ENCODE measurements at places on chromosomes 5 and 9.

DNA sequence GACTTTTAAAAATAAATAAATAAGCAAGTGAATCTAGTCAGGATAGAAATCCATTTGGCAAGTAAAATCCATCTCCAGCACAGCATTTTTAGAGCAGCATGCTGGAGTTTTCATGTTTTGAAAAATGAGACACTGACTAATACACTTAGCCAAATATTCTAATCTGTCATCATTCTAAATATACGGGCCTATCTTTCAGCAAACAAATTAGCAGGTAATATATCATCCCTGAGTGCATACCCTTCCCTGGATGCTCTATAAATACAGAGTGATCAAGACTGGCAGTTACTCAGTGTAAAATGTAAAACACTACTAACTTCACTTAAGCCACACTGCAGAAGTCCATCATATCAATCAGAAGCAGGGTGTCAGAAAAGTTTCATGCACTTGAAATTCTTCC, 58.4 kb downstream of the MLLT3 start:
- DNase-seq: no peak

DNA sequence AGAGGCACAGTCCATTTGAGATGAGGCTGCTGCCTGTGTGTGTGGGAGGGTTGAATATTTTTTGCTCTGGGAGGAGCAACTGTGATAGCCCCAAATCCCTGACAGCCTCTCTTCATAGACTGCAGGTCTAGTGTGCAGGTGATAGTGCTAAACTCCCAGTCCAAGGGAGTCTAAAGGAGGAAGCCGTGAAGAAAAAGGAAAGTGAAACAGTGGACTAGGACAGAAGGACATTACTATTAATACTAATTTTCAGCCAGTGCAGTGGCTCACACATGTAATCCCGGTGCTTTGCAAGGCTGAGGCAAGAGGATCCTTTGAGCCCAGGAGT, 295.0 kb downstream of the PDE4D start:
- no peak for DNase-seq

DNA sequence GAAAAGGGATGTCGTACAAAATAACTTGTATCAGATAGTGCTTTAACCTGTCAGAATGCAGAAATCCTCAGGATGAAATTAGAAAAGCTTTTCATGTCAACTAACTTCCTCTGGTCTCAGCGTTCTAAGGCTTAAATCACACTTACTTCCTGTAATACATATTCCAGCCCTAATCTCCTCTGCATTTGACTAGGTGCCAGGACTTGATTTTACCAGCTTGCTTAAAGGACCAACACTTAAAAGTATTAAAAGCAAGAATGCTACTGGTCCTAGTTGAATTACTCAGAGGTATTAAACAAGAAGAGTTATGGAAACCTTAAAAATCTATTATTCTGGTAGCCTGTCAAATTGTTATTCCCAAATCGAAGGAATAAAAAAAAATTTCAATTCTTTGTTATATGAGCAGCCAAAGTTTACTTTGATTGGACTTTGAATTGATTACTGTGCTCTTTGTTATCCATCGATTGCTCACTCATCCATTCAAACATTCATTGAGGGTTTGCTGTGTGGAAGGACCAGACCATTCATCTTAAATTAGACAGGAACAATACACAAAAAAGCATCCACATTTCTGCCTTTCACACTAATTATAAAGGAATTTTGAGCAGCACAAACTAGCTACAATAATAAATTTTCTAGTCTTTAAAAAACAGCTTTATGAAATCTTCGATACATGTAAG, 108.7 kb downstream of the MUSK start:
- DNase-seq: no peak

DNA sequence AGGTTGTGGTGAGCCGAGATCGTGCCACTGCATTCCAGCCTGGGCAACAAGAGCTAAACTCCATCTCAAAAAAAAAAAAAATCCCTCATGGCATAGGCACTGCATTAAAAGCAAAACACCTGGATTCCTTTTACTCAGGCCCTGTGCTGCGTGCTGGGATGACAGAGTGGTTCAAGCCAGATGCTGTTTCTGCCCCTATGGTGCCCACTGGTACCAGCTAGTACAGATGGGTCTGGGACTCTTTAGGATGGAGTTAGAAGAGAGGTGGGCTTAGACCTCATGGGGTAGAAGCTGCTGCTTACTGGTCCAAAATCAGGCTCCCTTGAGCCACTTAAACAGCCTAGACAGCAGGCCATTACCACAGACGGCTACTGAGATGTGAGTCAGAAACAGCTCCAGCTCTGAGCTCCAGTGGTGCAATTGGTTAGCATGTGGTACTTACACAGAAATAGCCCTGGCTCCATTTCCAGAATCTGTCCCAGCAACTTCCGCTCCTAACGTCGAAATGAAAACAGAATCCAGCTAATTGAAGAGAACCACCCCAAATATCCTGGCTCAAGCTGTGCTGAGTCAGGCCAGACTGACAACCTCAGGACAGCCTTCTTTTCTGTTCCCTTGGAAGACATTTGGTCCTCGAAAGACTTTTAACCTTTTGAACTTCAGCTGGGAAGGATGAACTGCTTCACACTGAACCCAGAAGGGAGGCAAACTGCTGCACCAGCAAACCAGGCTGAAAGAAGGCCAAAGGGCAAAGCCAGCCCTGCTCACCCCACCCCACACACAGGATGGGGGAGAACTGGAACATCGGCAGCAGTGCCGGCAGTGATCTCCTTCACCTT, 15.5 kb downstream of the C5orf15 start:
- peak; percentile 82 for DNase-seq

DNA sequence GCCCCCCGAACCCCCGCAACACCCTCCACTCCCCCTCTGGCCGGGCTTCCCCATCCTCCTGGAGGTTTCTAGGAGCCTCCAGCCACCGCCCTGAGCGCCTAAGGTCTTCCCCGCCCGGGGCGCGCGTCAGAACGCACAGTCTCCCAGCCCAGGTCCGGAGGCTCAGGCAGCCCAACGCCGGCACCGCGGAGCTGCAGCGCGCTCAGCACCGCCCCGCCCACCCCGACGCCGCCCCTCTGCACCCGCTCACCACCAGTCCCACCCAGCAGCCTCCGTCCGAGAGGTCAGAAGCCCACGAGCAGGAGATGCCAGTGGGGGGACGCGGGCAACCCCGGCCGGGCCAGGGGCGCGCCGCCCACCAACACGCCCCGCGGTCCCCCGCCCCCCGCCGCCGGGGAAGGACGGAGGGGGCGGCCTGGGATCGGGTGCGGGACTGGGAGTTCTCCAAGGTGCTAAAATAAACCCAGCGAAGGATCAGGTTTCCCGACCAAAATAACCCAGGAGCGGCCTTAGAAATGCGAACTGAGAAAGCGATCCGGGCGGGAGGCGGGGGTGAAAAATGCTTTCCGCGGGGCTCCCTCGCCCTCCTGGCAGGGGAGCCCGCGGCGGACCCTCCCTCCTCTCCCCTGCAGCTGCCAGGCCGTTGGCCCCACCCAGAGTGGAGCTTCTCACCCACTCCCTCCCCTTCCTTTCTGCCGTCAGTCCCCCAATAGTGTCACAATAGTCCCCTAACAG, 6.5 kb upstream of the FAM78A start:
- DNase-seq: peak; percentile 55

- no peak for DNase-seq
Measured at GRCh38 chr5:59832577-59833301, 60.8 kb downstream of the PDE4D start.

DNA sequence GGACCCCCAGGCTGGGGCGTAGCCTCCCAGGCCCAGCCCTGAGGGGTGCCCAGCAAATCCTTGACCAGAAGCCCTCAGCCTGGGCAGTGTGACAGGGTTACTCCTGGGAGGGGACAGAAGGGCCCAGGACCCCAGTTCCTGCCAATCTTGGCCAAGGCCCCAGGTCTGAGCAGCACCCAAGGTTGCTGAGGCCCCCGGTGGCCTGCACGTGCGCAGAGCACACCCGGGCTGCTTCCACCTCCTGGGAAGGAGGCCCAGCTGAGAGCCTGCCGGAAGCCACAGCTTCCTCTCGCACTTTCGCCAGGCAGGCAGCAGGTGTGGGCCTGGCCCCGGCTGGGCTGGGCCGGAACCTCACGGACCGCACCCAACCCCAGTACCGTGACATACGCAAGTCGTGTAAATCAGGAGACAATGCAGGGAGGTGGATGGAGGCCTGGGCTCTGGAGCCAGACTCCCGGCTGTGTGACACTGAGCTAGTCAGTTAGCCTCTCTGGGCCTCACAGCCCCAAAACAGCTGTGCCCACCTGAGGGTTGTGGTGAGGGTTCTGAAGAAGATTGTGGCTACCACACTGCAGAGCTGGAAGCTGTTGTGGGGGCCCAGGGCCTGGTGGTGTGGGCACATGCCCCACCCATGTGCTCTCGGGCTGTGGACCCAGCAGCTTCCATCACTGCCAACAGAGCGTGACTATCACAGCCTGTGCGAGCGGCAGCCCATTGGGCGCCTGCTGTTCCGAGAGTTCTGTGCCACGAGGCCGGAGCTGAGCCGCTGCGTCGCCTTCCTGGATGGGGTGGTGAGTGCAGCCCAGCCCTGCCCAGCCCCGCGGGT, 5.1 kb downstream of the GRK6 start:
- DNase-seq: no peak

- no peak for DNase-seq
Measured at GRCh38 chr5:146667633-146668272, 151.8 kb upstream of the GPR151 start.

GRCh38 chr5:173802670-173803165, 85.4 kb upstream of the CPEB4 start:
- no peak for DNase-seq

Data from heart right ventricle (tissue), 16 donors.